ENCODE measurements at places on chromosomes 5 and 9.

- no peak for DNase-seq
Measured at GRCh38 chr5:112270299-112271293, 148.5 kb downstream of the EPB41L4A start.

- no peak for DNase-seq
Measured at GRCh38 chr5:60339691-60340201, 360.2 kb downstream of the DEPDC1B start.

DNA sequence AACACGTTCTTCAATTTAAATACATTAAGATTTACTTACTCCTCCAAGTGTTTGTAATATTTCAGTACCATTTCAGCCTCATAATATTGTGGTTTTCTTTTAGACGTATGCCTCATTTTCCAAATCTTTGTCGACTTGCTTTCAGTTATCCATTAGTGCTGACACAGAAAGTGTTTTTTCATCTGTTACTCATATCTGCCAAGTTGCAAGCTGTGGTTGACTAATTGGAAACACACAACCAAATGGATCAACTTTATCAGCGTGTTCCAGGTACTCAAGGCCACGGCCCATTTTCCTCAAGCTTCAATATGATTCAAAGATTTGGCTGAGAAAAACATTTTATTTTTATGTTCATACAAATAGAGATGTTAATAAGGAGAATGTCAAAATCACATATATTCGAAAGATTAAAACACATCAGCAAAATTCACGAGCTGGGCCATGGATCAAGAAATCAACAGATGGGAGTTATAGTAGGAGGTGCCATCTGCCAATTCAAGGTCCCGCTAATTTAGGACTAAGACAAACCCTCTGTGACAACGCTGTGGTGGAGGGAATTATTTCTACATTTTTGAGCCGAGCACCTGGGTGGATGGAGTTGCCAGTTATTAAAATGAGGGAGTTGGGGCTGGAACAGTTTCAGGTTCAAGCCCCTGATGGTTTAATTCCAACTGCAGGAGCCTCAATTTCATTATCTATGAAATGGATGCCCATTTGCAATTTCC lies 27.2 kb upstream of the CCNJL start:
- DNase-seq = no peak

DNA sequence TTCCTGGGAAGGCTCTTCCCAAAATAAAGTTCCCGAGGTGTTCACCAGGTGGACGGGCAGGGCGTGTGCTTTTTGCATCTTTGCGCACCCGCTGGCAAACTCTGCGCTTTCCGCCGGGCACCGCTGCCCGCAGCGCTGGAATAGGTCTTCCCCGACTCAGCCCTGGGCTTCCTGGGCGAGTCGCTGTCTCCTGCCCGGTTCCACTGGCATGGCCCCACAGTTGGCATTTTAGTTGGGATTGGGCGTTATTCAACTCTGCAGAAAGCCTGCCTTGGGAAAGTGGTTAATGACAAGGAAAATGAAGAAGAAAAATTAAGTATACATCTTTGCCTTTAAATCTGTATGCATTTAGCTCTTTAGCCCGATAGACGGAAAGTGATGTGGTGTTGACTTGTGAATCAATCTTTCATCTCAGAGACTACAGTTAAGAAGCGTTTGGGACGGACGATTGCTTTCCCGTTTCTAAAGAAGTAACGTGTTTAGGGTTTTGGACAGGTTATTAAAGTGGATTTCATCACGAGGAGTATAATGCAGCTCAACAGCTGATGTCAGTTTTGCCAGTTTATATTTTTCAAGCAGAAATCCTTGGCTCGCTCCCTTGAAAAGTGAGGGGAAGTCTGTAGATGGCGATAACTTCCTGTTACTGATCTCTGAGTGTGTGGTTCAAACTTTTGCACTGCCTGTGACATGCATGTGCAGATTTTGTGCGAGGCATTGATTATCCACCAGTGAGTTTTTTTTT lies 946 bp downstream of the ADCY2 start:
- DNase-seq = peak; percentile 40

GRCh38 chr9:31415164-31415563 lies 969.3 kb upstream of the ACO1 start:
- DNase-seq = no peak

DNA sequence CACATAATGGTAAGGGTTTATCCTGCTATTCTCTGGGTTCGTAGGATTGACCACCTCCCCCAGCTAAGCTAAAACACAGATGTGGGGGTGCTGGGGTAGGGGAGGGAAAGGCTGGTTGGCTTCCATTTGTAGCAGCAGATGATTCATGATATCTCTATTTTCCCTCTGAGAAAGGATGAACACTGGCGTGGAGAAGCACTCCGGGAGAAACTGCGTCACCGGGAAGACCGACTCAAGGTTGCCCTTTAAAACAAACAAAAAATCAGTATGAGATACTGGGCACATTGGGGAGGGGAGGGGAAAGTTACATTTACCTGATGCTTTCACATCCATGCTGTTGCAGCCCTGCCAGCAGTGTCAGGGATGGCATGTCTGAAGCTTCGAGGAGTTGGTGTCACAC lies 28.2 kb downstream of the RAB14 start:
- no peak for DNase-seq

DNA sequence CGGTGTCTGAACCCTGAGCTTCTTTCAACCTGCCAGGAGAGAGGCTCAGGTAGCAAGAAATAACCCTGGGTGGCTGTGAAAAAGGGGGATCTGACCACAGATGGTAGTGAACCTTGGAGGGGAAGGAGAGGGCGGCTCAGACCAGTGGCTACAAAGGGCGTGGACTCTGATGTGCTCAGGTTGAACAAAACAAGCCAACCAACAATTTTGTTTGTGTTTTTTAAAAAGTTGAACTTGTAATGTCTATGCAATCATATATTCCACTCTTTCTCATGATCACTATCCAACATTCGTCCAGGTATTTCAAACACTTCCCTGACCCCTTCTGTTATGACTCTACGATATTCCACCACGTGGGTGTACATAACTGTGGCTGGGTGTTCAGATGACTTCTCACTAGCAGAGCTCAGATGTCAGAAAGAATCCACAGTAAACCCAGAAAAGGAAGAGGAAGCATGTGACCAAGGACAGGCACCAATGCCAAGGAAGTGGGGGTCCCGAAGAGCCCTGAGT lies 20.0 kb downstream of the PTPN3 start:
- DNase-seq = no peak

- no peak for DNase-seq
Measured at GRCh38 chr5:52894451-52894850, 94.7 kb upstream of the ITGA2 start.

DNA sequence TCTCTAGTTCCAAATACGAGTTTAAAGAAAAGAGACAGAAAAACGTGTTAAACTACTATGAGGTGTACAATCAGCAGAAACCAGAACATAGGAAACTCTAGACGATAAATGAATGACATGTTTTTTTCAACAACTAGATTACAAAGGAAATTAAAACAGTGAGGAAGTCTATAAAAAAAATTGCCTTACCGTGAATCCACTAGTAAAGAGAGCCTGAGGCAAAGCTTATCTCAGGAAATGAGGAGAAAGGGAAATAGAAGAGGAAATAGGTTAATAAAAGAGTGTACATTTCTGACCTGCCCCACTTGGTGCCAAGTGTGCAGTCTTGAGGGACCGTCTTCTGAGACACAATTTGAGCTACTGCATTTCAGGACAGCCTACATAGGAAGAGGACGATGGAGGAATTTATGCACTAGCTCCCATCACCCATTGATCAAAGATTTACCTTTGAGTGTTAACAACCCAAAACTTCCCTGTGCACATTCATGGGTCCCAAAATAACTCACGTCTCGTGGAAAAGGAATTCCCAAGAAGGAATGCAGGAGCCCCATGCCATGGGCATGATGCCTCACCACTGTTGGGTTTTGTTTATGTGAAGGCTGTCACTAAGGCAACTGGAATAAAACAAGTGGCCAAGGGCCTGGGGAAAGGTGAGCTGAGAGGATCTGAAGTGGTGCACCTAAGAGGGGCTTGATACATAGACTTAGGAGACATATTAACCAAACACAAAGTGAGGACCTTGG lies 53.6 kb upstream of the SLC1A3 start:
- DNase-seq = no peak

GRCh38 chr5:134554319-134555222 lies 29.1 kb downstream of the JADE2 start:
- DNase-seq = no peak

- DNase-seq = no peak
Measured at GRCh38 chr5:1192971-1193590, 8.3 kb upstream of the SLC6A19 start.

GRCh38 chr9:14258156-14258555 lies 55.8 kb downstream of the NFIB start:
- DNase-seq = no peak

DNA sequence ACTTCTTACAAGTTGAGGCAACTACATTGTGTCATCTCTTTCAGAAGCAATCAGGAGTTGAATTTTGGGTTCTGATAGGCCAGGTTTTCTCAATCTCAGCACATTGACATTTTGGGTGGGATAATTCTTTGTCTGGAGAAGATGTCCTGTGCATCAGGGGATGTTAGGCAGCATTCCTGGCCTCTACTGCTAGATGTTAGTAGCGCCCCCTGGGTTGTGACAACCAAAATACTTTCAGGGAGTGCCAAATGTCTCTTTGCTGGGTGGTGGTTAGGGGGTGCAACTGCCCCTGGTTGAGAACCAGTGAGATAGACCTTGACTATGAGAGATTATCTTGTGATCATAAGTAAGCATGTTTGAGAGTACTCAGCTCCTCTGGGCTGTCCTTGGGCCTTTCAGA lies 164.3 kb upstream of the KLF9 start:
- no peak for DNase-seq

- DNase-seq = no peak
Measured at GRCh38 chr5:123282444-123282843, 140.8 kb downstream of the CEP120 start.
